ENCODE measurements at places on chromosomes 13 and 19.

GRCh38 chr13:74221752-74222151 is 87.5 kb upstream of the KLF12 start:
- DNase-seq: no peak

GRCh38 chr19:50908336-50908735 is 2.9 kb downstream of the KLK4 start:
- DNase-seq: no peak

GRCh38 chr13:36549755-36550154 is 117.5 kb downstream of the CCNA1 start:
- DNase-seq: peak; percentile 18

DNA sequence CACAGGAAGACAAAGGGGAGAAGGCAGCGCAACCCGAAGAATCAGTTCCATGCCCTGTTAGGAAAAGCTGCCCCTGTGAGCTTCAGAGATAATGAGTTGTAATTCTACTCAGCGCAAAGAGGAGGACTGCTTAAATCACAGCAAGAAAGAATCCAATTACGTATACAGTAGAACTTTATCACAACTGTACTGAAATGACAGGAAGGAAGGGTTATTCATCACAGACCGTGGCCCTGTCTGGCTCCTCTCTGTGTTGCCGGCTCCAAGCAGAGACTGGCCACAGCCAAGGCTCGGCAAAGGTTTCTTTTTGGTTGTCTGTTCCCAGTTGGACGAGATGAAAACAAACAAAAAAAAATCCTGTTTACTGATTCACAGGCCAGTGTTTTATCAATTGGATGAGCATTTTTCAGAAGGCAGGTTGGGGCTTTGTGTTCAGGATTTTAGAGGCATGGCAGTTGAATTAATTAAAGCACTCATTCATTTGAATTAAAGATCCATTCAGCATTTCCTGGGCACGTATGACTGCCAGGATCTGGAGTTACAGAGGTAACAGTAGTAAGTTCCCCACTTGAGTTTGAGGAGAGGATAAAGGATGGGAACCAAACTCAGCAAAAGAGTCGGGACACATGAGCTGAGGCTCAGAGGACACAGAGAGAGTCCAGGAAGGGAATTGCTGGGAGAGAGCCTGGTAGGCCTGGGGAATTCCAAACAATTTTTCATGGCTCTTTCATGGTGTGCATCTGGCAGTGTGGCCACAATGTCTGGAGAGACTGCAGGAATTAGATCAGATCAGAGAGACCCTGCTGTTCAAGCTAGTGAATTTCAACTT is 341.0 kb downstream of the DNAJC15 start:
- no peak for DNase-seq

DNA sequence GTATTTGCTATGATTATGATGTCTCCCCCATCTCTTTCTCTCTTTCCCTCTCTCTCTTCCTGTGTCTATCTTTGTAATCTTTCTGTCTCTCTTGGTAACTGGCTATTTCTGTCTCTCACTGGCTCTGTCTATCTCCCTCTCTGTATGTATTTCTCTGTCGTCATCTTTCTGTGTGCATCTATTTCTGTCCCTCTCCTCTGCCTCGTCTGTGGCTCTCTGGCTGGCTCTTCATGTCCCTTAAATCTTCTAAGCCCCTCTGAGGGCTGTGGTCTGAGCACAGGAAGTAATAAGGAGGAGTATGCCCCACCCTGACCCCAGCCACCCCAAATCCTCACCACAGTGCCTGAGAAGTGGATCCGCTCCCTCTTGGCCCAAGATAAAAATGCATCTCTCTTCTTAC is 104.4 kb downstream of the DNAJC15 start:
- peak; percentile 14 for DNase-seq

DNA sequence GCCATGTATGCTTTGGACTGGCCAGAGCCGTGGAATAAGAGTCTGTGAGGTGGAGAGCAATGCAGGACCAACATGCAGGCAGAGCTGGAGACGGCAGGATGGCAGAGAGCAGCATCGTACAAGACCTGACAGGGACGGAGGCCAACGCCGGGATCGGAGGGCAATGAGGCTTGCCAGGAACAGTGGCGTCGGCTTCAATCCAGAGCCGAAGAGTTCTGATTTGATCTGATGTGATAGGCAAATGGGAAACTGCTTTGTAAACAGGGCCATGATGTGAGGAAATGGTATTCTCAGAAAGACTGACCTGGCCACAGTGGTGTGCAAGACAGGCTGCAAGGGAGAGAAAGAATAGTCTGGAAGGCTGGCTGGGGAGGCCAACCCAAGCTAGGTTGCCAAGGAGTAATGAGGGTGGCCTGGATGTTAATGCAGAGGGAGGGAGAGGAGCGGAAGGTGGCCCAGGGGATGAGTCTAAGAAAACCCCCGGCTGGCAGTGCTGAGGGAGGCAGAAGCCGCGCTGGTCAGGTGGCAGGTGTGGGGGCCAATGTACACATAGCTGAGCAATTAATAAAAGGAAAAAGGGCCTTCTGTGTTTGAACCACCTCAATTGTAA is 26.7 kb downstream of the RCBTB2 start:
- DNase-seq: peak; percentile 28

GRCh38 chr19:50912727-50913716 is 1.8 kb upstream of the KLK4 start:
- no peak for DNase-seq

GRCh38 chr19:743168-743687 is 7.7 kb upstream of the MISP start:
- peak; percentile 64 for DNase-seq

GRCh38 chr13:26221399-26221720 is 754 bp downstream of the RNF6 start:
- DNase-seq: no peak

DNA sequence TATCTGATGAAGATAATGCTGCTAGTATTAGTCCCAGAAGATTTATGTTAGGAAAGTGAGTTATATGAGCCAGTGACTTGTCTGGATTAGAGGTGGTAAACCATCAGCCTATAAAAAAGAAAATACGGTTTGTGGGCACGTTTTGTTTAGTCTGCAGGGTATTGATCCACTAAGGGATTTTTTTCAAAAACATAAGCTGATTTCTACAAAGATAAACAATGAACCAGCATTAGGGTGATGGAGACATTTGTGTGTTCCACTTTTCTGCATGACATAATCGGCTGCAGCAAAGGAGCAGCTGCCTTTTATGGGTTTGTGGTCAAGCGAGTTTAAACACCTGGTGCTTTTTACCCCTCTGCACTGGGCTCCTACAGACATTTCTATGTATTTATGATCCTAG is 836.4 kb upstream of the GPC6 start:
- no peak for DNase-seq

Data from heart left ventricle (tissue), 16 donors.